ENCODE measurements at places on chromosomes 3 and 15. TPM values are rescaled to one million over a fixed set of nuclear protein-coding genes. Genes with fewer than 3 reads are reported as not detected.

The ARGFX gene
- total RNA-seq = not detected

The ALS2CL gene
- total RNA-seq = 0.19 TPM

The ZMAT3 gene
- 41.7 TPM for total RNA-seq

The ABHD10 gene
- total RNA-seq = 36.7 TPM

The ANKUB1 gene
- total RNA-seq = not detected

- DNase-seq = no peak
- H3K4me1 ChIP-seq = no peaks in the 10 kb centered on the region
- H3K4me3 ChIP-seq = no peak overlapping the region
- H3K27me3 ChIP-seq = no peaks in the 10 kb centered on the region
These were observed 64.8 kb downstream of the RBMS3 start for GRCh38 chr3:29345516-29346300.

DNA sequence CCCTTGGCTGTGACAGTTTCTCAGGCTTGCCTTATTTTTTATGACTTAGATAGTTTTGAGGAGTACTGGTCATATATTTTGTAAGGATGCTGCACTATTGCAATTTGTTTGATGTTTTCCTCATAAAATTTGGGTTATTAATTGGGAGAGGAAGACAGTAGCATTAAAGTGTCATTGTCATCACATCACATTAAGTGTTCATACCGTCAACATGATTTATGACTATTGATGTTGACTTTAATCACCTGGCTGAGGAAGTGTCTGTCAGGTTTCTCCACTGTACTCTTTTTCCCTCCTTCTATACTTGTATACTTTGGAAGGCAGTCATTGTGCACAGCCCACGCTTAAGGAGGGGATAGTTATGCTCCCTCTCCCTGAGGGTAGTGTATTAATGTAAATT, 26.9 kb downstream of the TRIM69 start:
- H3K4me3 ChIP-seq = no peak overlapping the region
- no peak for DNase-seq
- no peaks in the 10 kb centered on the region for H3K4me1 ChIP-seq
- H3K36me3 ChIP-seq = no peaks in the 10 kb centered on the region
- H3K27me3 ChIP-seq = no peaks in the 10 kb centered on the region

GRCh38 chr3:38343797-38344594, 2.6 kb upstream of the XYLB start:
- H3K4me1 ChIP-seq = no peaks in the 10 kb centered on the region
- no peaks in the 10 kb centered on the region for H3K27me3 ChIP-seq
- no peak overlapping the region for H3K27ac ChIP-seq
- H3K36me3 ChIP-seq = no peaks in the 10 kb centered on the region
- DNase-seq = no peak

GRCh38 chr3:82274897-82275296, 513.5 kb upstream of the GBE1 start:
- H3K27ac ChIP-seq = no peak overlapping the region
- H3K36me3 ChIP-seq = no peaks in the 10 kb centered on the region
- no peak overlapping the region for H3K4me3 ChIP-seq
- DNase-seq = no peak
- H3K4me1 ChIP-seq = no peaks in the 10 kb centered on the region

GRCh38 chr3:42195879-42196330, 70.1 kb downstream of the CCK start:
- H3K4me3 ChIP-seq = peak overlapping the region; percentile 64
- peaks cover 32% of the 10 kb centered on the region for H3K36me3 ChIP-seq
- DNase-seq = peak; percentile 95
- peaks cover 66% of the 10 kb centered on the region for H3K4me1 ChIP-seq
- H3K27ac ChIP-seq = peak overlapping the region; percentile 90

GRCh38 chr3:143668924-143669790, 179.1 kb downstream of the SLC9A9 start:
- H3K4me3 ChIP-seq = peak overlapping the region; percentile 15
- H3K36me3 ChIP-seq = no peaks in the 10 kb centered on the region
- DNase-seq = peak; percentile 71
- H3K4me1 ChIP-seq = peaks cover 17% of the 10 kb centered on the region

DNA sequence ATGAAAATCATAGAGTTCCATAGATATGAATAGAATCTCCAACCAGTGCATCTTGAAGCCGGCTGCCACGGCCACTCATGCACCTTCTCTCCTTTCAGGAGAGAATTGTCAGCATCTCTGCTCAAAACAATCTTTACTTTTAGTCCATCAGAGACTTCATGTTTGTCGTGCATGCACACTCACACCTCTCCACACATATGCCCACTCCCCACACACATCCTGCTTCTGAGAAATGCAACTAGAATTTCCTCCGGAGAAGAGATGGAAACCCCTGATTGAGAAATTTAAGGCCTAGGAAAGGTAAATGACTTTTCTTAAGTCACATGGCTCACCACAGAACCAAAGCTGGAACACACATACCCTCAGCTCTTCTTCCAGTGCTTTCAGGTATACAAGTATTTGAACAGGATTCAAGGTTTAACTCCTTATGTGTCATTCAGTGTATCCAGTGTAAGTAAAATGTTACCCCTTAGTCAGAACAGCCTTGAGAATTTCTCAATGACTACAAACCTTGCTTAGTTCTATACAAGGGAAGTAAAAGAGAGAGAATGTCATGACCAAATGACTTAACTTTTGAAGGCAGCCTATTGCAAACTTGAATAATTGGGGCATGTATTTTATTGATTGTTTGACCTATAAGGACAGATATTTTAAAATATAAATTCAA, 69.1 kb upstream of the TSEN2 start:
- no peaks in the 10 kb centered on the region for H3K36me3 ChIP-seq
- DNase-seq = no peak
- peaks cover under 1% of the 10 kb centered on the region for H3K27me3 ChIP-seq
- no peak overlapping the region for H3K27ac ChIP-seq

DNA sequence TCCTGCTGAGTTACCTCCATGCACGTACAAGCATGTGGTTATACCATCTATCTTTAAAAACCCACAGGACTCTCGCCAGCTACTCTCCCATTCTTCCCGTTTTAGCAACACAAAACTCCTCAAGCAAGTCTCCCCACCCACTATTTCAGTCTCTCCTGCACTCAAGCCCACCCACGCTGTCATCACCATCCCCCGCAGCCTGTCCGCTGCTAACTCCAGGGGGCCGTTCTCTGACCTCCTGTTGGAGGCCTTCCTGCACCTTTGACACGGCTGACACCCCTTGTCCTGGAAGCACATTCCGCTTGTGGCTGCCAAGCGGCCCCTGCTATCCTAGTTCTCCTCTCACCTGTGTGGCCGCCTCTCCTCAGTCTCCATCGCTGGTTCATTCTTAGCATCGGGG, 7.5 kb upstream of the PCSK6 start:
- no peaks in the 10 kb centered on the region for H3K36me3 ChIP-seq
- H3K27me3 ChIP-seq = no peaks in the 10 kb centered on the region

All from GM12878 (cell line).